Erythroblast (primary cell): ENCODE measurements at places on chromosomes 2 and 18.
A peak's percentile ranks its signal among the peaks of the same experiment; 100 is the strongest.

- DNase-seq, result no peak
Observed at GRCh38 chr18:54528942-54529376, 62.1 kb upstream of the DYNAP start.

DNA sequence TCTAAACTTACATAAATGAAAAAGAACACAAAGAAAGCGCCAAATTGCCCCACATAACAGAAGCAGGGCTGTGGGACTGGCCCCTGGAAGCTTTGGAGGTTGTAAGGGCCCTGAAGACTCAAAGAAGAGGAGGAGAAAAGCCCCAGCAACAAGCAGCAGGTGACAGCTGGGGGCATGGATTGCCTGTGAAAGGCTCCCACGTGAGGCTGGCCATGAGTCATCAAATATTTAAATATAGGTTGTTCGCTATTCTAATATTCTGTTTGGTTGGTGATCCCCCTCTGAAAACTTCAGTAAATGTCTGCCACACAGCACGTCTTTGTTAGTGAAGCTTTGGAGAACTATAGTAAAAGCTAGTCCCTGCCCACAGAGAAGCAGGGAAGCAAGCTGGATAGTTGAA, 132.4 kb downstream of the MREG start:
- DNase-seq, result peak; percentile 16

DNA sequence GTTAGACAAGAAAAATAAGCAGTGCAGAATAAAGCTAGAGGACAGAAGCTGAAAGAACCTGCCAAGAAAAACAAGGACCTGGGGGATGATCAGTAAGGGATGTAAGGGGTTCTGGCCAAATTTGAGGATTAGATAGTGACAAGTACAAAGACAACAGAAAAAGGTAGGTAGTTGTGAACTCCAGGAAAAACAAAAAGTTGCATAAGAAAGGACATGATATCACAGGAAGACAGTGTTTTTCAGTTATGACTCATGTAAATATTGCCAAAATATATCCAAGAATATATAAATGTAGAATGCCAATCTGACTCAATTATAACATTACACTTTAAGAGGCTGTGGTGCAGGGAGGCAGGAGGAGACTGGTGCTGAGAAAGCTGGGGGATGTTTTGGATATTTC, 209.8 kb upstream of the SH3BP4 start:
- DNase-seq, result no peak

DNA sequence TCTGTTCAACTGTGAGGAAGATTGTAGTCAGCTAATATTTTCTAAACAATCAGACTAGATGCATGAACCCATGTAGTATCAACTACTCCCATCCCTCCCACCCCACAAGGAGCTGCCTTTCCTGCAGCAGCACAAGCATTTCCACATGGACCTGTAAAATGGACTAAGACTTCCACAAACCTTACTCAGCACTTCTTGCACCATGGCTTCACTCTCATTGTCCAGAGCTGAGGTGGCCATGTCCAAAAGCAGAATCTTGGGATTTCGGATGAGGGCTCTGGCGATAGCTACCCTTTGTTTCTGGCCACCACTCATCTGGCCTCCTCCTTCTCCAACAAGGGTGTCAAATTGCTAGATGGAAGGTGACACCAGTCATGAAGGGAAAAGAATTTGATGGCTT, 61.3 kb downstream of the ABCB11 start:
- no peak for DNase-seq

- DNase-seq, result no peak
Observed at GRCh38 chr2:146852661-146853060, 992.2 kb upstream of the ACVR2A start.

GRCh38 chr2:157900203-157900602, 24.1 kb upstream of the ACVR1 start:
- DNase-seq, result no peak

GRCh38 chr2:27489118-27489497, 435 bp downstream of the IFT172 start:
- peak; percentile 71 for DNase-seq

DNA sequence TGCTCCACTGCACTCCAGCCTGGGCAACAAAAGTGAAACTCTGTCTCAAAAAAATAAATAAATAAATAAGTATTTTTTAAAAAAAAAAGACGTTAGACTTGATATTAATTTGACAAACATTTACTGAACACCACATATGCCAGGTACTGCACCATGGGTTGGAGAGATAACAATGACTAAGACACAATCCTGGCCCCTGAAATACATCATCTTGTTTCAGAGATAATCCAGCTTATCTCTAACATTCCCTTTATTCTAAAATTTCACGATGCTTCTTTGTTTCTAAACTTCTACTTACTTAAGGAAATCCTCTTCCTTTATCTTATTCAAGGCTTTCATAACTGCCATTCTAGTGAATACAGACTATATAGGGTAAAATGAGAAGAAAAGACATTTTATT, 55.0 kb upstream of the PEX13 start:
- DNase-seq, result peak; percentile 5

- DNase-seq, result no peak
Observed at GRCh38 chr2:218249691-218250090, 11.1 kb upstream of the GPBAR1 start.

GRCh38 chr2:181128199-181128598, 147.8 kb downstream of the UBE2E3 start:
- no peak for DNase-seq
